ENCODE measurements at places on chromosomes 6 and 20.

- DNase-seq: no peak
Observed at GRCh38 chr20:34574426-34574825, 15.9 kb downstream of the MAP1LC3A start.

DNA sequence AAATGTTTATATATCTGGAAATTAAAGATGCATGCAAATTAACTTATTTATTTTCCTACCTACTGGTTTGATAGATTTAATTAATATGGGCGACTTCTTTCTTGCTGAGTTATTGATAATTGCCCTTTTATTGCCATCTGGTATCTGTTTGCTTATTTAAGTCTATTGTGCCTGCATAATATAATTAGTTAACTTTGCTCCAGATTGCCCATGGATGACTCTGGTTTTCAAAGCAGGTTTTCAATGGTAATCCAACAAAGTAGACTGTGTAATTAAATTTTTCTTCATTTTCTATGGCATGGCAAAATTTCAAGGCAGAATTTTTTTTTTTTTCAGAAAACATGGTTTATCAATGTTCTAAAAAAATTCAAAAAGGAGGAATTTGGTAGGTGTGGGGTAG is 1092.0 kb downstream of the GRIK2 start:
- no peak for DNase-seq

GRCh38 chr6:158954753-158955152 is 45.2 kb downstream of the RSPH3 start:
- no peak for DNase-seq

DNA sequence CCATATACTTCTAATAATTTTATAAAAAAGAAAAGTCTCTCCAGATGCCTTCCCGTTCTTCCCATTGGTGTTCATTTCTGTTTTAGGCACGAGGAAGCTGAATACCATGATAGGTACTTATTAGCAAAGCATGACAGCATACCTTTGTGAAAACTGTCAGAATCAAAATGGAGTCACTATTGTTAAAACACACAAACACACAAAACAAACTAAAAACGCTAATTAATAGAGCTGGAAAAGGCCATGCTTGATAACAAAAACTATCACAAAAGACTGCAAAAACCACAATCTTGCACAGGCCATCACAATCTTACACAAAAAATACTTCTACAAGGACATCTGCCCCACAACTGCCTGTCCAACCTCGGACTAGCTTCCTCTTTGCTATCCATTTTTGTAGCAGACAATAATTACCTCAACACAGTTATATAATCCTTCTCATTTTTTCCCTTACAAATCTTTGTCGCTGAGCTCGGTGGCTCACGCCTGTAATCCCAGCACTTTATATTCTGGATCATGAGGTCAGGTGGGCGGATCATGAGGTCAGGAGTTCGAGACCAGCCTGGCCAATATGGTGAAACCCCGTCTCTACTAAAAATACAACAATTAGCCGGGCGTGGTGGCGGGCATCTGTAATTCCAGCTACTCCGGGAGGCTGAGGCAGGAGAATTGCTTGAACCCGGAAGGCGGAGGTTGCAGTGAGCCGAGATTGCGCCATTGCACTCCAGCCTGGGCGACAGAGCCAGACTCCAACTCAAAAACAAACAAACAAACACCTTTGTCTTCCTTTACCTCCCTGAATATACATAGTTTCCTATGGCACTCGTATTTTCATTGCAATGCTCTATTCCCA is 3.2 kb upstream of the ABT1 start:
- no peak for DNase-seq

DNA sequence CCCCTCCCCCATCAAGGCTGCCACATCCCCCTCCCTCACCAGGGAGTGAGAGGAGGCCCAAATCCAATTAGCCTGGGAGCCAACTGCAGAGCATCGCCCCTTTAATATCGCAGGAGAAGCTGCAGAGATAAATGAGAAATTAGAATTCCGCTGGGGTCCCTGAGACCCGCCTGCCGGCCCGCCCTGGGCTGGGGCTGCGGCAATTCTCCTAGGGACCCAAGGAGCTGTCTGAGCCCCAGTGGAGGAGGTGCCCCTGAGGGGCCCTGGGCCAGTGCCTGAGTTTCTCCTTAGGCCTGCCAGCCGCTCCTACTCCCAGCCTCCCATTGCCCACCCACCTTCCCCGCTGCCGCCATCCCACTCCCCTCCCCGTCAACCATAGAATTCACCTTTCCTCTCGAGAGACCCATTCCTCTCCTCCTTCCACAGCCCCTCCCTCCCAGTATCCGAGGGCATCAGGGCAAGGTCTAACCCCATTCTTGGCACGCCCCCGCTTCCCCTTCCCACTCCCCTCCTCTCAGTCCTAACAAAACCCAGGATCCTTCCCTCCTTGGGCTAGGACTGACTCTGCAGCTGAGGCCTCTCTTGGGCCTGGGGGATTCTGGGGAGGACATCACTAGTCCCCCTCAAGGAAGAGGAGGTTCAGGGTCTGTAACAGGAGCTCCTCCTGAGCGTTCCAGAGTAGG is 20.0 kb upstream of the CDH22 start:
- DNase-seq: no peak

GRCh38 chr6:37005061-37005810 is at the start of gene FGD2:
TSS of gene FGD2 (plus strand) at chr6:37005655. CDS start at chr6:37005818, 163 bp downstream.
- no peak for DNase-seq

DNA sequence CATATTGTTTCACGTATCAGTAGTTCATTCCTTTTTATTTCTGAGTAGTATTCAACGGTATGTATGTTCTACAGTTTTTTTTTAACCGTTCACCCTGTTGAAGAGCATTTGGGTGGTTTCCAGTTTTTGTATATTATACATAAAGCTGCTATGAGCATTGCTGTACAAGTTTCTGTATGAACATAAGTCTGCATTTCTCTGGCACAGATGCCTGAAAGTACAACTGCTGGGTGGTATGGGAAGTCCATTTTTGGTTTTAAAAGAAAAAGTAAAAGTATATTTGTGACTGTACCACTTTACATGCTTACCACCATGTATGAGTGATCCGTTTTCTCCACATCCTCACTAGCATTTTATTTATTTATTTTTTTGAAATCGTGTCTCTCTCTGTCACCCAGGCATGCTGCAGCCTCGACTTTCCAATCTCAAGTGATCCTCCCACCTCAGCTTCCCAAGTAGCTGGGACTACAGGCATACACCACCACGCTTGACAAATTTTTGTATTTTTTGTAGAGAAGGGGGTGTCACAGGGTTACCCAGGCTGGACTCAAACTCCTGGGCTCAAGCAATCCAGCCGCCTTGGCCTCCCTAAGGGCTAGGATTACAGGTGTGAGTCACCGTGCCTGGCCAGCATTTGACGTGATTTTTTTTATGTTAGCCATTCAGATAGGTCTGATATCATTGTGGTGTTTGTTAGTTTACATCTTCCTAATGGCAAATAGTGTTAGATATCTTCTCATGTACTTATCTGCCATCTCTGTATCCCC is 11.0 kb upstream of the SIM1 start:
- DNase-seq: no peak

Measured in C1 segment of cervical spinal cord (tissue), 14 donors.